ENCODE measurements at places on chromosomes 6 and 20.

DNA sequence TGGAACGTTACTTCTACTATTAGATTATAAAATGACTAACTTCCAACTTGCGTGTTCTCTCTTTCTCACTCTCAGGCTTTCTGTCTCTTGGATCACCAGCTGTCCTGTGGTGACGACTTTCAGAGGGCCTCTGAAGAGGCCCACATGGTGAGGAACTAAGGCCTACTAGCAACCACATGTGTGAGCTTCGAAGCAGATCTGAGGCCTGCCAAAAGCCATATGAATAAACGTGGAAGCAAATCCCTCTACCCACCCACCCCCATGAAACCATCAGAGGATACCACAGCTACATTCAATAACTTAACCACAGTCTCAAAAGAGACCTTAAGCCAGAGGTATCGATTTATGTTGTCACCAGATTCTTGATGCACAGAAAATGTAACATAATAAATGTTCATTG is 13.5 kb upstream of the BMP5 start:
- DNase-seq, result no peak

GRCh38 chr6:87396595-87397392 is 11.0 kb upstream of the CFAP206 start:
- DNase-seq, result no peak

- DNase-seq, result no peak
Observed at GRCh38 chr6:21110684-21111083, 482.9 kb upstream of the SOX4 start.

DNA sequence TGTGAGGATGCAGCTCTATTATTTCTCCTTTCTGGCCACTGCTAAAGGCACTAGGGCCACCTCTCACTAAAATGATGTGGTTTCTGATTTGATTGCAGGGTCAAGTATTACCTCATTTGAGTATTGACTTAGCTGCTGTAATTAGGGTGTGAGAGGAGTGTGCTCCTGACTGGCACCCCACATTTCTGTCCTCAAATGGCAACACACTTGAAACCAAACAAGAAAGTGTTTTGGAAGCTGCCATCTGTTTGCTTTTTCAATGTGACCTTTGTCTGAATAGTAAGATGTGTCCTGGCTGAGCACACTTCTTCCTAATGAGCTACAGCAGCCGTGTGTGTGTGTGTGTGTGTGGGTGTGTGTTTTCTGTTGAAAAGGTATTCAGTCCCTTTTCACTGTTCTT is 62.8 kb upstream of the SCP2D1 start:
- no peak for DNase-seq

GRCh38 chr6:78528926-78529325 is 338.4 kb upstream of the IRAK1BP1 start:
- no peak for DNase-seq

DNA sequence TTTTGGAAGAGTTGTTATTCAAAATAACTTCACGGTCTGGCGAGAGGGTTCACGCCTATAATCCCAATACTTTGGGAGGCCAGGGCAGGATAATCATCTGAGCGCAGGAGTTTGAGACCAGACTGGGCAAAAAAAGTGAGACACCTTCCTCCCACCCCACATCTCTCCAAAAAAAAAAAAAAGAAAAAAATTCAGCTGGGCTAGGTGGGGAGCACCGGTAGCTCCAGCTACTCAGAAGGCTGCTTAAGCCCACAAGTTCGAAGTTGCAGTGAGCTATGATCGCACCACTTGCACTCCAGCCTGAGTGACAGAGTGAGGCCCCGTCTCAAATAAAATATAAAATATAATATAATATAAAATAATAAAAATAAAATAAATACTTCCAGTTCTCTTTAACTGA is 10.4 kb downstream of the OR2B2 start:
- no peak for DNase-seq

DNA sequence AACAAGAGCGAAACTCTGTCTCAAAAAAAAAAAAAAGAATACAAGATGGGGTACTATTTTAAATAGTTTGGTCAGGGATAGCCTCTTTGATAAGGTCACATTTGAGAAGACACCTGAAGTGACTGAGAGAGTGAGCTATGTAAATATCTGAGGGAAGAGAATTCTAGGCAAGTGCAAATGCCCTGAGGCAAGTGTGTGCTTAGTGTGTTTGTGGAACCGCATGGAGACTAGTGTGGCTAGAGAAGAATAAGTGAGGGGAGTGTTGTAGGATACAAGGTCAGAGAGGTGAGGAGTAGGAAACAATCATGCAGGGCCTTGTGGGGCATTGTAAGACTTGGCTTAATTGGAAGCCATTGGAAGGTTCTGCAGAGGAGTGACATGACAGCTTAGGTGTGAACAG is 3.4 kb downstream of the RSPH9 start:
- no peak for DNase-seq

DNA sequence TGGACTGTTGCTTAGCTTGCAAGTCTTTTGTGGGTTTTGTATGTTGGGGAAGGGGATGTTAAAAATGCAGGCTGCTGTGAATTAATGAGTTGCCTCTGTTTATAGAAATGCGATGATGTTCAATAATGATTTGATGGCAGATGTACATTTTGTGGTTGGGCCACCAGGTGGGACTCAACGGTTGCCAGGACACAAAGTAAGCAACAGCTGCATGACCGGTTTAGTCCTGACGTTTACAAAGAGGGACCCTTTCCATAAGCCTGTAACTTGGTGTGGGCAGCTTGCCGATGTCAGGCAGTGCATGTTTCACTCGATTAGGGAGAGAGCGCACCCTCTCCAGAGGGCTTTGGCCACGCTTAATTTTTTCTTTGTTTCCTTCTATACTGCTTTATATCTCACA is 1.3 kb downstream of the BTBD3 start:
- no peak for DNase-seq

GRCh38 chr20:51873652-51874051 is 71.3 kb upstream of the SALL4 start:
- no peak for DNase-seq

DNA sequence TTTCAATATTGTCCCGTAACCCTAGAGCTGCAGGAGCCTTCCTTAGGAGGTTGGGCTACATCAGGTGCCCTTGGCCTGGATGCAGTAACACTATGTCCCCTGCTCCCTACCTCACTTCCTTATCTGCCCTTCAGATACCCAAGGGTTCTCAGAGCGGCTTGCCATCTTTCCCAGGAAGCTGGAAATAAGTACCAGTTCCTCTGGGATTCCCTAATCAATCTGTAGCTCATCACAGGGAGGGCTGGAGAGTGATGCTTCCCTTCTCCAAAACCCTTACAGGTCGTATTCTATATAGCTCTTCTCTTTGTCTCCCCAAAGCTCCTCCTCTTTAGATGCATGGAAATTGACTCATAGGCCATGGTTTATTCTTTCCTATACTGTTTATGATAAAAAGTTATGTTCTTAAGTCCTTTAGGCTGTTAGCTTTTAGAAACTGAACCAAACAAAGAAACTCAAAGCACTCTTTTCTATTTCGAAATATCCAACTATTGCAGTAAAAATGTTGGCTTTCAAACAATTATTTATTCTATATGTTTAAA is 4.2 kb downstream of the MYCT1 start:
- DNase-seq, result no peak

DNA sequence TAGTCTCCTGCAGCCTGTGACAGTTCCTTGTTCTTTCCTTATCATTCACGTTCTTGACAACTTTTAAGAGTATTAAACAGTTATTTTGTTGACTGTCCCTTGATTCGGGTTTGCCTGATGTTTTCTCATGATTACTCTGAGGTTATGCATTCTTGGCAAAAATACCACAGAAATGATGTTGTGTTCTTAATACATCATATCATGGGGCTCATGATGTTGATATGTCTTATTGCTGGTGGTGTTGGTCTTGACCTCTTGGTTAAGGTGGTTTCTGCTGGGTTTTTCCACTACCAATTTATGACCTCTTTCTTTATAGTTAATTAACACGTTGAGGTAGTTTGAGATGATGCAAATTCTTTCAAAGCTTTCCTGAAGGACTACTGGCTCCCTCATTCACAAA is 59.1 kb downstream of the ZHX3 start:
- DNase-seq, result no peak

GRCh38 chr20:14445902-14446301 is 108.5 kb upstream of the FLRT3 start:
- DNase-seq, result no peak

DNA sequence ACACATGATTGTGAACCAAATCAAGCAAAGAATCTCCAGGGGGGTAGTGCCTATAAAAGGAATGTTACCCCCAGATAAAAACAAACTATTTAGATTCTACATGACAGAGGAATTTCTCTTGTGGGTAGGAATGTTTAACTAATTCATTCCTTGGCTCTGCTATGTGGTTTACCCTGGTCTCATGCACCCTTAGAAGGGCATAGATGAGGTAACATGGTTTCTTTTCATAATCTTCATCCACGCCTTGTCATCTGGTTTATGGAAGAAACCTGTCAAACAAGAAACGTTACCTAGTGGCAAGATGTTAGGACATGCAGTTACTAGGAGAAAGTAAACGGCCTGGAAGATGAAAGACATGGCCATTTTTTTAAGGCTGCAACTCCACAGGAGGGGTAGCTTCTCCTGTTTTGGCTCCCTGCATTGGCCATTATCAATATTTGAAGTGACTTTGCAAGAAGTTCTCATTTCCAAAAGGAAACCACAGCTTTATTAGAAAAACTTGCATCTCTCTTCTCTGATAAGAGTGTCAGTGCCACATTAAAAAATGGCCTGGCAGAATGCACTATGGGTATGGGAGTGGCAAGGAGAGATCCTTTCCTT is 45.5 kb downstream of the STX11 start:
- no peak for DNase-seq

- peak; percentile 12 for DNase-seq
Observed at GRCh38 chr6:159929819-159930218, 39.0 kb downstream of the MAS1 start.

DNA sequence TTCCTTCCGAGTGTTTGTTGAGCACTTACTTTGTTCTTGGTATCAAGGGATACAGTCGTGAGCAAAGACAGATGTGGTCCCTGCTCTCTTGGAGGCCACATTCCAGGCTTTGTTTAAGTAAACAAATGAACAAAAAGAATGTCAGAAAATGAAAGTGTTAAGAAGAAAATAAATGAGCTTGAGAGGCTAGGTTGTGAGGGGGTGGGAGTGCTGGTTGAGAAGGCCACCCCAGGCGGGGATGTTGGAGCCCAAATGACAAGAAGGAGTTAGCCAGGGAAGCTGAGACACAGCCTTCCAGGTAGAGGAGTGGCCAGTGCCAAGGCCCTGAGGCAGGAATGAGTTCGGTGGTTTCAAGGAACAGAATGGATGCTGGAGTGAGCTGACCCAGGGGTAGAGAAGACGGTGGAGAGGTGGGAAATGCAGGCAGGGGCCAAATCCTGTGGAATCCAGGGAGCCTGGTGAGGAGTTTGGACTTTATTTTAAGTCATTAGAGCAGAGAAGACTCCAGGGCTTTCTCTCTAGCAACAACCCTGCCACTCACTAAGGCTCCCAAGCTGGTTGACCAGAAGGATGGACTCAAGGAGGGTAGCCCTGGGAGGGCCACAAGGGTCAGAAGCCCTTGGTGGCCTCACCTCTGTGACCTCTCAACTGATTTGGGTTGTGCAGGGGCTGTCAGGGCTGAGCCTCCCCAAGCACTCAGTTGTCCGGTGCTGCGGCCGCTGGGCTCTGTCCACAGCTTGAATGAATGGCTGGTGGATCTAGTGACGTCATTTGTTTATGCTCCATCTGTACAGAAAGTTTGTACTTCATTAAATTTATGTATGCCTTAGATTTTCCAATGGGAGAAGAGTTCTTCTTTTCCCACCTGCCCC is 66.0 kb upstream of the STX16 start:
- no peak for DNase-seq

GRCh38 chr6:19417713-19418112 is 419.5 kb upstream of the ID4 start:
- no peak for DNase-seq

- DNase-seq, result peak; percentile 9
Observed at GRCh38 chr6:137094411-137095008, 49.7 kb upstream of the IL20RA start.

- DNase-seq, result no peak
Observed at GRCh38 chr6:131362070-131362469, 211.0 kb upstream of the ARG1 start.

DNA sequence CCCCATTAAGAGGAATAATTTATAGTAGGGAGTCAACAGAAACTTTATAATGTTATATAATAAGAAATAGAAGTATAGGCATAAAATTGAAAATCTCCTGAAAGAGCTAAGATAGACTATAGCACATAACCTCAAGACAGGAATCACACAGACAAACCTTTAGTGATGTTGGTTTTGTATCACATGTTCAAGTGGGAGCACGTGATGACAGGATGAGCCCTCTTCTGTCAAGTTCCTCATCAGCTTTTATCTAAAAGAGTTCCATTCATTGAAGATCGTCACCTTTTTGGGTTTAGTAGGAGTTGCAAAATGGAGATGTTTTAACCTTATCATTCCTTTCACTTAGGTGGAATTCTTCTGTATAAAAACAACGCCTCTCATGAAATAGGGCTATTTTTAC is 127.0 kb downstream of the MCHR2 start:
- DNase-seq, result no peak

All from stimulated activated CD8-positive, alpha-beta memory T cell treated with anti-CD3 and anti-CD28 coated beads, Interleukin-4, amount 100 ng/mL, for 4 hours (primary cell).